ENCODE measurements at places on chromosomes 13 and 19. TPM values are rescaled to one million over a fixed set of nuclear protein-coding genes. Genes with fewer than 3 reads are reported as not detected.

Gene PRSS57
- not detected for polyA plus RNA-seq

Gene CEACAM3
- not detected for polyA plus RNA-seq

Gene SIGLEC8
- polyA plus RNA-seq = not detected

Gene GRK1
- polyA plus RNA-seq = not detected

Gene ISOC2
- 55.7 TPM for polyA plus RNA-seq

Gene GGN
- polyA plus RNA-seq = not detected

Gene HSD17B14
- polyA plus RNA-seq = 0.29 TPM

Gene PLVAP
- polyA plus RNA-seq = not detected

- peak; percentile 40 for DNase-seq
Measured at GRCh38 chr13:24747248-24748060, 16.5 kb upstream of the RNF17 start.

- no peak for DNase-seq
Measured at GRCh38 chr13:52842441-52842840, 6.0 kb downstream of the PCDH8 start.

DNA sequence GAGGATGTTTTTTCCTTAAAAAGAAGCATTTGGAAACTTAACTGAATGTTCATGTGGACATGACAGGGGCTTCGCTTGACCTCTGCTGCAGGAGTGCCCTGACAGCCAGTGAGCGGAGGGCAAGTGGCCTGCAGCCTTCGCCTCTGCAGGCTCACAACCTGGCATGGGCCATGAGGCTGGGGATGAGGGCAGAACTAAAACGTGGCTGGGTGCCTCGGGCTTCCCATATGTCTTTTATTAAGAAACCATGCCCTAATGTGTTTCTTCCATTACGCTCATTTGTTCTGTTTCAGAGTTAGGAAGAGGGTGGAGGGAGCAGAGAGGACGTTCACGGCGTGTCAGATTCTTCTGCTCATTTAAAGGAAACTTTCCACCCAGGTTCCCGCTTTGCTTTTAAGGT lies 2.9 kb downstream of the ARHGEF7 start:
- no peak for DNase-seq

- DNase-seq = peak; percentile 67
Measured at GRCh38 chr13:97600458-97601075, 166.6 kb downstream of the RAP2A start.

DNA sequence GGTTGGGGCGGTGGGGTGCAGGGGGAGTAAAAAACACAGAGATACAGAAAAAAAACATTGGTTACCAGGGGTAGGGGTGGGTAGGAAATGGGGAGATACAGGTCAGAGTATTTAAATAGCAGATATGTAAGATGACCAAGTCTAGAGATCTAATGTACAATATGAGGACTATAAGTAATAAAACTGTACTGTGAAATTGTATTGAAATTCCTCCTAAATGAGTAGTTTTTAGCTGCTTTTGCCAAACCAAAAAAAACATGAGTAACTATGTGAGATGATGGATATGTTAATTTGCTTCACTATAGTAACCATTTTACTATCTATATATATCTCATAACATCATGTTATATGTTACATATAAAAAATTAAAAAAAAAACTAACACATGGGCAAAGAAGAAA lies 29.6 kb downstream of the VWA8 start:
- DNase-seq = no peak

DNA sequence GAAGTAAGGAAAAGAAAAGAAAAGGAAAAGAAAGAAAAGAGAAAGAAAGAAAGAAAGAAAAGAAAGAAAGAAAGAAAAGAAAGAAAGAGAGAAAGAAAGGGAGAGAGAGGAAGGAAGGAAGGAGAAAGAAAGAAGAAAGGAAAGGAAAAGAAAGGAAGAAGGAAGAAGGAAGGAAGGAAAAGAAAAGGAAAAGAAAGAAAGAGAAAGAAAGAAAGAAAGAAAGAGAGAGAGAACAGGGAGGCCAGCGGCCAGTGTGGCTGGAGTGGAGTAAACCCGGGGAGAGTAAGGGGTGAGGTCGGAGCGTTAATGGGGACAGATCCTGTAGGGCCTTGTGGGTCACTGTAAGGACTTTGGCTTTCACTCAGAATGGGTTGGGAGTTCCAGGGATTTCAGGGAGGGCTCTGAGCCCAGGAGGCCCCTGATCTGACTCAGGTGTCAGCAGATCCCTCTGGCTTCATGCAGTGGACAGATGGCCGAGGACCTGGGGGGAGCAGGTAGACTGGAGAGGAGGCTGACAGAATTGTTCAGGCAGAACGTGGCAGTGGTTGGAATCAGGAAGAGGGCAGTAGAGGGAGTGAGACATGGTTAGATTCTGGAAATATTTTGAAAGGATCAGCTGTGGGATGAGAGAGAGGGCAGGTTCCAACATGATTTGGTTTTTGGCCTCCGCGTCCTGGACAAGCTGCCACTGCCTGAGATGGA lies 19.8 kb upstream of the FXYD3 start:
- DNase-seq = peak; percentile 89

DNA sequence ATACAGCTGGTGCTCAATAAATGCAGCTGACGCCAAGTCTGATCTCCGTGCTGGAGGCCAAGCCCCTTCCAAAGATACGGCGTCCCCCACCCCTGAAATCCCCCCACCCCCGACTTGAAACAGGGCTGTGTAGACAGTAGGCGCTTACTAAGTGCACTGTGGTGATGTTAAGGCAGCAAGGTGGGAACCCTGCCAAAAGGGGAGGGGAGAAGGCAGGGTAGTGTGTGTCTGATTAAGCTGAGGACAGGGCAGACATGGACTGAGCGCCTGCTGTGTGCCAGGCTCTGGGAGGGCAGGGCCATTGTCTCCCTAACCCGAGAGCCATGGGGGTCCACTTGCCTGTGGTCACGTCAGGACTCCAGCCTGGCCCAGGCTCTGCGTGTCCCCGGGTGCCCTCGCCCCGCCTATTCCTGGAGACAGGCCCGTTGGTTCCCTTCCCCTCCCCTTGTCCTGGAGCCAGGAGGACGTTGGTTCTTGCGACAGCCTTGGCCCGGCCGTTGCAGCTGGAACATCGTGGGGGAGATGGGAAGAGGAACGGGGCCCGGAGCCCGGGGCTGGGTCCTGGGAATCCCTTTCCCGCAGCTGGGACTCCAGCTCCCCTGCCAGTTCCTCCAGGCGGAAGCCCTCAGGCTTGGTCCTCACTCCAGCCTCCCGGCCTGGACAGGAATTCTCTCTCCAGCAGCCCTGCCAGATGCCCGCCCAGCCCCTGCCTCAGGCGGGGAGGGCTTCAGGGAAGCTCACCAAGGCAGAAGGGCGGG lies 1.7 kb upstream of the ELANE start:
- DNase-seq = no peak

- DNase-seq = no peak
Measured at GRCh38 chr19:2171349-2172145, 7.8 kb downstream of the DOT1L start.

DNA sequence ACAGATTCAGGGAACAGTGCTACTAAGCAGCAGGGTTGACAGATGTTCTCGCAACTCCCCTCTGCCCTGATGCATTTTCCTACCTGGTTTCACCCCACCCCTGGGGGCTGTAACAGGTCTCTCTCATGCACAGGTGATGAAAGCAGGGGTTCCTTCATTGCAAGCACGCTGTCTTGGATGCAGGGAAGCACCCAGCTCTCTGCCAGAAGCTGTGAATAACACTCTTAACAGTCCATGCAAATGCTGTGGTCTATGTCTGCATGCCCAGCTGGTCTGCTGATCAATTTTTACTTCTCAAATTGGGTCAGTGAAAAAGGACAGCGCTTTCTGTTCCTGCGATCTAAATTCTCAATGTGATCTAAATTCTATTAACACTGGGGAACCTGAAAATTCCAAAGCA lies 246.3 kb upstream of the TSHZ3 start:
- no peak for DNase-seq

DNA sequence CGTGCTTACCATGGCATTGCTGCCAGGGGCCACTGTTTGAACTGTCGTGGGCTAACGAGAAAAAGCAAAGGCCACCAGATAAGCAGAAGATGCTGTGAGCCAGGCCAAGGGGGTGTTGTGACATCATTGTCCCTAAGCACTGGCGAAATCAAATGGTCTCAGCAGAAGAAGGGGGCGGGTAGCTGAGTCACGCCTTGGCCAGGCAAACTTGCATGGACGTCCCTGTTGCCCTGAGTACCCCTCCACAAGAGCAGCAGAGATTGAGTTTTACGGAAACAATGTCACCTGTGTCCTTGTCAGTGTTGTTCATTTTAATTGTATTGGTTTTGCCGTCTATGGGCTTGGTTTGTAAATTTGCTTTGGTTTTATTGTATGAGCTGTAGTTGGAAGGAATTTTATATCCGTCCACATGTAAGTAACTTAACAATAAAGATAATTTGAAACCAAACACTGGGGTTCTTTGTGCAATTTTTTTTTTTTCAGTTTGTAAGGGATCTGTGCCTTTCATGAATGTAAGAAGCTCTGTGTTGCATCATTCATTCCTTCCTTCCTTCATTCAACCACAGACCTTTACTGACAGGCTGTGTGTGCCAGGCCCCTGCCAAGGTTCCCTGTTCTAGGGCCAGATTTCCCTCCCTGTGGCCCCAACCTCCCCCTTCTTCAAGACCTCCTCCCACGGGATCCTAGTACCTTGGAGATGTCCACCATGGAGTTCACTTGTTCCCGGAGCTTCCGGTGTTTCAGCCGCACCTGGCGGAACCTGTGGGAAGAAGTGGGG lies 12.3 kb downstream of the KCNN4 start:
- no peak for DNase-seq

Data from mammary epithelial cell (primary cell).